A549 treated with CpdA at 1 μM for 4 hours (cell line): ENCODE measurements at places on chromosomes 7 and 10. TPM values are rescaled to one million over a fixed set of nuclear protein-coding genes. Genes with fewer than 3 reads are reported as not detected.

MEPCE gene
- 41.3 to 51.2 TPM (median 46.2 TPM) in 5 replicates for total RNA-seq

EN2 gene
- total RNA-seq: 0.54 to 1.1 TPM (median 0.93 TPM) in 5 replicates

ITGB8 gene
- total RNA-seq: 0.65 to 1.1 TPM (median 0.83 TPM) in 5 replicates

NXPH1 gene
- not detected in 5 replicates for total RNA-seq

CALML5 gene
- not detected in 5 replicates for total RNA-seq
